ENCODE measurements at places on chromosomes 7 and 10. TPM values are rescaled to one million over a fixed set of nuclear protein-coding genes. Genes with fewer than 3 reads are reported as not detected.

FFAR4 gene
- 0.06 TPM for polyA plus RNA-seq

HEPACAM2 gene
- polyA plus RNA-seq, result not detected

CDHR1 gene
- polyA plus RNA-seq, result 3.2 TPM

ASZ1 gene
- not detected for polyA plus RNA-seq

ABCA13 gene
- polyA plus RNA-seq, result not detected

IL6 gene
- polyA plus RNA-seq, result 1.6 TPM

KBTBD2 gene
- polyA plus RNA-seq, result 11.6 TPM

IFIT2 gene
- 0.10 TPM for polyA plus RNA-seq

WDFY4 gene
- polyA plus RNA-seq, result not detected

CDHR3 gene
- polyA plus RNA-seq, result 4.9 TPM

PON3 gene
- 1.6 TPM for polyA plus RNA-seq

VIPR2 gene
- 2.7 TPM for polyA plus RNA-seq

PON1 gene
- polyA plus RNA-seq, result 2.1 TPM

RASA4B gene
- polyA plus RNA-seq, result 1.1 TPM

TMEM196 gene
- polyA plus RNA-seq, result 0.57 TPM

PRPS1L1 gene
- polyA plus RNA-seq, result not detected

FAM25C gene
- polyA plus RNA-seq, result not detected

GDF10 gene
- not detected for polyA plus RNA-seq

GIMAP2 gene
- polyA plus RNA-seq, result not detected

OPN4 gene
- polyA plus RNA-seq, result not detected

EGR2 gene
- 3.5 TPM for polyA plus RNA-seq

GFRA1 gene
- 1.2 TPM for polyA plus RNA-seq

METTL27 gene
- polyA plus RNA-seq, result 10.1 TPM

NANOS1 gene
- 2.2 TPM for polyA plus RNA-seq

WDR11 gene
- polyA plus RNA-seq, result 19.7 TPM

SLC13A1 gene
- not detected for polyA plus RNA-seq
